ENCODE measurements at places on chromosomes 11 and 22. TPM values are rescaled to one million over a fixed set of nuclear protein-coding genes. Genes with fewer than 3 reads are reported as not detected.

- peak; percentile 82 for DNase-seq
These were observed 7.3 kb downstream of the STARD10 start for GRCh38 chr11:72786305-72787215.

Gene CKAP5
- total RNA-seq: 56.3 TPM

GRCh38 chr22:43256976-43257545 is 70.1 kb upstream of the TTLL12 start:
- DNase-seq: no peak

Gene CNGA4
- total RNA-seq: not detected

Gene OR6A2
- total RNA-seq: not detected

Gene MAPK8IP1
- 6.4 TPM for total RNA-seq

- DNase-seq: no peak
These were observed 1137.7 kb upstream of the CNTN5 start for GRCh38 chr11:97883086-97883485.

- no peak for DNase-seq
These were observed 138.5 kb downstream of the TTC28 start for GRCh38 chr22:28541137-28541536.

GRCh38 chr22:48276994-48277867 is 1514.8 kb downstream of the TBC1D22A start:
- no peak for DNase-seq

GRCh38 chr22:38923463-38924346 is 33.7 kb upstream of the APOBEC3A start:
- DNase-seq: peak; percentile 79

Gene ACTN3
- total RNA-seq: not detected

- DNase-seq: no peak
These were observed 42.6 kb downstream of the ACER3 start for GRCh38 chr11:76903325-76903724.

GRCh38 chr11:128927683-128928336 is 14.9 kb downstream of the TP53AIP1 start:
- DNase-seq: peak; percentile 62

DNA sequence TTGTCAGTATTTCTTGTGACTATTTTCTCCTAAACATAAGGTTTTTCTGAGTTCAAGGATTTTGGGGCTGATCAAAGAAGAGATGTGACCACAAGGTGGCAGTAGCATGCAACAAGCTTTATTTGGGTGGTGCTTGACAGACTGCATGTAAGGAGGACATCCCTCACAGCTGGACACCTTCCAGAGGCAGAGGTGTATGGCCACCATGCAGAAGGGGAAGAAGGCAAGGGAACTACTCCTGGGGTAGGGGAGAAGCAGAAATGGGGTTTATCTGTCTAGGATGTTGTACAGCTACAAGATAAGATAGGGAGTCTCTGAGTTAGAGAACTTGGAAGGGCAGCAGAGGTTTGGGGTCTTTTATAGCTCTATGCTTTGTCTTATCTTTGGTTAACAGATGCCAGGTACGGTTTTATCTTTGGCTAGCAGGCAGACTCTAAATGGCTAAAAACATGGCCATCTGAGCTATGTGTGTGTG is 5.1 kb upstream of the BIRC2 start:
- no peak for DNase-seq

Gene RTN4R
- 9.8 TPM for total RNA-seq

Gene TMEM218
- total RNA-seq: 19.0 TPM

Gene RIMBP3B
- 0.09 TPM for total RNA-seq

- no peak for DNase-seq
These were observed 166.4 kb downstream of the KIRREL3 start for GRCh38 chr11:126834149-126834548.

DNA sequence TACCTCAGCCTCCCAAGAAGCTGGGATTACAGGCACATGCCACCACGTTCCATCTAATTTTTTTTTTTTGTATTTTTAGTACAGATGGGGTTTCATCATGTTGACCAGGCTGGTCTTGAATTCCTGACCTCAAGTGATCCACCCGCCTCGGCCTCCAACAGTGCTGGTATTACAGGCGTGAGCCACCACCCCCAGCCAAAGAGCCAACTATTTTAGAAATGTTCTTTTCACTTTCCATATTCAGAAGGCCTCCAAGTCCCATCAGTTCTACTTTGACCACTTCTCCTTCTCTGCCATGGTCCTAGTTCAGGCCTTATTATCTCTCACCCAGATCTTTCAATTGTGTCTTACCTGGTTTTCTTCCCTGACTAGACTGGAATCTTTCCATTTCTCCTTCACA is 48.2 kb downstream of the CCDC83 start:
- no peak for DNase-seq

- DNase-seq: no peak
These were observed 53.2 kb upstream of the BID start for GRCh38 chr22:17827466-17827865.

Gene SMC1B
- total RNA-seq: not detected

Gene SORL1
- 48.3 TPM for total RNA-seq

- DNase-seq: no peak
These were observed 76.4 kb downstream of the MPPED1 start for GRCh38 chr22:43488031-43488866.
